ENCODE measurements at places on chromosomes 3 and 15.

DNA sequence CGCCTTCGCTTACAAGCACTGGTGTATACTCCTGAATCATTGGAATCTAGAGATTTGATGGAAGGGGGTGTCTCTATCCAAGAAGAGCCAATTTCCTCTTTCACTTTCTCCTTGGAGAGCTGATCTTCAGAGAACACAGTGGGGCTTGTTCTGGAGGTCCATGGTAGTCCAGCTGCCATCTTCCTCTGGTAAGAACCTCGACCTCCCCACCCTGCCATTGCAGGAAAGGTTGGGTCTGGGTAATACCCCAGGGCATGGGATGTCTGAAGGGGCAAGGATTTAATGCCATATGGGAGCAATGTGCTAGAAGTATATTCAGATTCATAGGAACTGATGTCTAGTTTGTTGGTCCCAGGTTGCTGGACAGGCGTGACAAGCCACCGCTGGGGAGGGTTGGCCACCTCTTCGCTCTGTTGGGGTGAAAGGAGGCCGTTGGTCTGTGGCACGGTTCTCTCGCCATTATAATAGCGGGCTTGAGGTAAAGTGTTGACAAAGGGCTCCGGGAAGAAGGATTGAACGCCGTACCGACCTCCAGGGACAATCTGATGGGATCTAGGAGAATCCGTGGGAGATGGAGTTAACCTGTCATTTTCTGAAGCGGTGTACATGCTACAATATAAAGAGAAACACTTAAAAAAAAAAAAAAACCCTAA is 4.8 kb downstream of the EOMES start:
- DNase-seq, result no peak

- DNase-seq, result no peak
Measured at GRCh38 chr3:12807066-12807465, 10.6 kb downstream of the CAND2 start.

DNA sequence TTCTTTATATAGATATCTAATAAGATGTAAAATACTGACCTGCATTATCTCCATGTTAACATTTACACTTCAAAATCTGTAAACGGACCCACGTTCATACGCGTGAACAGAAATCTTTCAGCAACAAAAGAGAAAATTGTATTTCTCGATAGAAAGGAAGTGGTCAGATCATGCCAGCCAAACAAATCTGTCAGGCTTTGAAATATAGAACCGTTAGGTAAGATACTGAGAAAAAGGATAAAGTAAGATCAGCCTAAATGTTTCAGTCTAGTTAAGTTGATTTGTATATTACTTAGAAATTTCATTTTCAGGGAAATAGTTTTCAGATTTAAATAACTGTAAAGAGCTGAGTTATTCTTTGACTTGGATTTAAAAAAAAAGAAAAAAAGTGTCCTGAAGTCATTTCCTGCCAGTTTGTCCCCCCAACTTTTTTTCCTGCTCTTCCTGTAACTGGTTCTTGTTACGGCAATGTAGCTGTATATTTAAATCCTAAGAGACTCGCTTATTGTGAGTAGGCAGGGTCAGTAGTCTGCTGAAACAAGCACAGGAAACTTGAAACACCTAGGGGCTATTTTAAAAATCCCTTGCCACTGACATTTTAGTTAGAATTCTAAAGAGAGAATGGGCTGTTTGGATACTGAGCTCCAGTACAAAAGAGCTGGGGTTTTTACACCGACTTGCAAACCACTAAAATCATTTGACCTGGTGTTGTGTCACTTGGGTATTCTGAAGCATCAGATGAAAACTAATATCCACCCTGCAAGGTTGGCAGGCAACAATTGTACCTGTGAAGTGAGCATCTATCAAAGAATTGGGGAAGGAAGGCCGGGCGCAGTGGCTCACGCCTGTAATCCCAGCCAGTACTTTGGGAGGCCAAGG is 237.5 kb downstream of the UBE2E2 start:
- no peak for DNase-seq

- DNase-seq, result no peak
Measured at GRCh38 chr3:46934498-46935167, 41.9 kb downstream of the CCDC12 start.

DNA sequence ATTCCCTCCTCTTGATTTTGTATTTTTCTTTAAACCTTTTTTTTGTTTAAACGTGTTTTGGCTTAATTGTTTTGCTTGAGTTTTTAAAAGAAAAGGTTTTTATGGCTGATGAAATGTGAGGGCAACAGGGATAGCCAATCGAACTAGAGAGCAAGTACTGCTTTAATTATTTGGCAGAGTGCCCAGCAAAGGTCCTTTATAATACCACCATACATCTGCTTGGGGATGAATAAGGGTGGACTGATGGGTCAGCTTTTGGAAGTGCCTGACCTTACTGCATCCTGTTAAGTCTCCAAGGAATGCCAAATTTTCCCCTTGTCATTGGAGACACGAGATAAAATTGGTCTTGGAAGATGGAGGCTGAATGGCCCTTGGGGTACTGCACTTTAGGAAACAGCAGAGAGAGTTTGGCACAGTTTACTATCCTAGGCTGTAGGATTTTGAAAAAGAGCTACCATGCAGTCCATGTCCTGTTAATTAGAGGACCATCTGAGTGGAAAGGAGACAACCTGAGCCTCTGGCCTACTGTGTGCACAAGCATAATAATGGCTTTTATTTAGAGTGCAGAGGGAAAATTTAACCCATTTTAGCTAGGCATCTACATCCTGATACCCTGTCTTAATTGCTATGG is 19.8 kb upstream of the MTHFS start:
- DNase-seq, result no peak

GRCh38 chr3:72288955-72289691 is 504.2 kb upstream of the PROK2 start:
- peak; percentile 40 for DNase-seq
